Activated naive CD4-positive, alpha-beta T cell treated with anti-CD3 and anti-CD28 coated beads, Interleukin-2, amount 50 U/mL, for 72 hours (primary cell): ENCODE measurements at places on chromosomes 1 and 21. TPM values are rescaled to one million over a fixed set of nuclear protein-coding genes. Genes with fewer than 3 reads are reported as not detected.
A peak's percentile ranks its signal among the peaks of the same experiment; 100 is the strongest.

SGIP1 gene
- not detected for total RNA-seq

GRCh38 chr1:3664700-3665375 lies 12.5 kb downstream of the TP73 start:
- DNase-seq = no peak

SEC16B gene
- not detected for total RNA-seq

UBIAD1 gene
- total RNA-seq = 23.7 TPM

GRCh38 chr1:178504286-178504685 lies 7.5 kb upstream of the CLEC20A start:
- DNase-seq = no peak

DNA sequence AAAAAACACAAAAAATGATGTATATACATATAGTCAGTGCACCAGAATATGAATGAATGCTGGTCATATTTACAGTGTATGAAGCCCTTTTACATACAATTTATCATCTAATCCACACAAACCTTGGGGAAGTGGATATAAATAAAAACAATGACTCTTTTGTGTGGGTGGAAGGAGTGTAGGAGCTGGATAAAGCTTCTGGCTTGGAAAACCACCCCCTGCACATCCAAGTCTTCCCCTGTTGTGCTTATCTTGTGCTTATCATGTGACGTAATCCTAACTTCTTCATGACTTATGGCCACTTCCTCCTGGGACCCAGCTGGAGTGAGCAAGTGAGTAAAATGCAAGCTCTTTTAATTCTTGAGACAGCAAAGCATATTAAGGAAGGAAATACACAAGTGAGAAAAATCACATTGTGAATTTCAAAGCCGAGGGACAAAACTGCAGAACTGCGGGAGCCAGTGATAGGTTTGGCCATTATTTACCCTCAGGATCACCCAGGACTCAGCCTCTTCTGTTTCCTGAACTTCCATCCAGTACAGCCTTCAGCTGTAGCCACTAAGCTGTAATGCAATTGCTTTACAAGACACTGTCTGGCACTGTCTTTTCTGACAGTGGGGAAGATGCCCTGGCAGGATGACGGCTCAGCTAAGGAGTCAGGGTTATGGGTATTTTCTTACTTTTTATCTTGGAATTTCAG lies 104.0 kb upstream of the PPM1J start:
- no peak for DNase-seq

ZMYND12 gene
- 0.45 TPM for total RNA-seq

CELA2A gene
- total RNA-seq = not detected

- no peak for DNase-seq
Observed at GRCh38 chr1:167698313-167698712, 23.5 kb upstream of the MPZL1 start.

DNA sequence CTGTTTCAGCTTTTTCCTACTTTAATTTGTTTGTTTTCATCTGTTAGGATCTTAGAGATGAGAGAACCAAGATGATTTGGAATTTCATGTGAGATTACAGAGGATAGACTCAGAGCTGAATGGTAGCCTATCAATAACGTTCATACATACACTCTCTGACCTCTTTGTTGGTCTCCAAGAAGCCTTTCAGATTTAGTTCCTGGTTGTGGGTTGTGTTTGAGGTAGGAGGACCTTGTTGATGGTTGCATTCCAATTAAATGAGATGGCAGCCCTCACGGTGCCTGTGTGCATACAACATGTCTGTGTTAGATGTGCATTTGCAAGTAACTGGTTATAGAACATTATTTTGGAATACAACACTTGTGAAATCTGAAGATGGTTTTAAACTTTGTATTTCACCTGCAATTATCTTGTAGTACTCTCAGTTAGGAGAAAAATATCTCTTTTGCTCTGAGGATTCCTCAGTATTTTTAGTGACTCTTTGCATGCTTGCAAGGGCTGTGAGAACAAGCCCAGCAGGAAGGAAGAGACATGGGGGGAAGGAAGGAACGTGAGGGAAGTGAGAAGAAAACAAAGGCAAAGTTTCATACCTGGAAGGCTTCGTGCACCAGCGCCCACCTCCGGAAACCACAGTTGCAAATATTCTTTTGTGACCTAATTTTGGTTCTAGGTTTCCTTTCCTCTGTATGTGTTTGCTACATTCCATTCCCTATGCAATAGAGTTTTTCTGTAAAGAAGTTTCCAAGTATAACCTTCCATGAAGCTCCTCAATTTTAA lies 291.8 kb downstream of the DISC1 start:
- DNase-seq = peak; percentile 10

DNA sequence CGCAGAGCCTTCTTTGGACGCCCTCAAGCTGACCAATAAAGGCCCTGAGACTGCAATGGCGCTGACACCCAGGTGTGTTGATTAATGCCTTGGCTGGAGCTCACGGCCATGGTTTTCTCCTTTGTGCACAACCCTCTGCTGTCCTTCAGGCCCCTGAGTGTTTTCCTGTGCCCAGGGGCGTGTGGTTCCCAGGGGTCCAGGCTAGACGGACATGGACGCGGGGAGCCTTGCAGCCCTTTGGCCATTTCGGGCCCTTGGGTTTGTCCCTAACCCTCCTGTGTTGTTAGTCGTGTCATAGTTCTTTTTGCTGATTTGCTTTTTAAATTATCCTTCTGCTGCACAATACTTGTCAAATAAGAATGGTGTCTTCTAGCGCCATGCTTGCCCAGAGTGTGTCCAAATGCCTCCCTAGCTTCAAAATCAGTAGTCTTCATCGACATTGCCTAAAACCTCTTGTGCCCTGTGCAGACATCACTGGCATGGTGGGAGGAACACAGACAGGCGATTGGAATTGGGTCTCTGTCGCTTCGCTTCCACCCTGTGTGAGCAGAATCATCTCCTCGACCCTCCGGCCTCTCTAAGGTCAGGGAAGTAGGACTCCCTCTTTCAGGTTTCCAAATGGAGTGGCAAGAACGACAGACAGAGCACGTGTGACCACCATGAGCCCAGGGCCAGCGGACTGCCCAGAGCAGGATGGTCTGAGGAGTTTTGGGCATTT lies 1.9 kb downstream of the KRTAP10-4 start:
- no peak for DNase-seq

DNA sequence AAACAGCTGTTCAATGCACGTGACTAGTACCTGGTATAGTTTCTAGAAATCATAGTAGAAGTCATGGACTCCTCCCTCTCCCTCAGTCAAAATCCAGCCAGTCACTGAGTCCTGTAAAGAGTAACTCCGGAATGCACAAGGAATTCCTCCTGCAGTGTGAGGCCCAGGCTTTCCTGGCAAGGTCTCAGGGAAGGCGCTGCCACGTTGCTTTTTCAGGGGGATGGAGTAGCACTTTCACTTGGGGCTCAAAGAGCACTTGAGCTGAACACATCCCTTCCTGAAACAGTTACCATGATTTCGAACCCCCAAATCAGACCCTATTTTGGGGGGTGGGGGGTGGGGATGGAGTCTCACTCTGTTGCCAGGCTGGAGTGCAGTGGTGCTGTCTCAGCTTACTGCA lies 26.4 kb upstream of the LRRC8D start:
- DNase-seq = no peak

- no peak for DNase-seq
Observed at GRCh38 chr1:54212872-54213271, 12.9 kb downstream of the MRPL37 start.

TNFRSF1B gene
- total RNA-seq = 98.1 TPM
